ENCODE measurements at places on chromosomes 7 and 10. TPM values are rescaled to one million over a fixed set of nuclear protein-coding genes. Genes with fewer than 3 reads are reported as not detected.

The CTAGE8 gene
- total RNA-seq = not detected

The LDB3 gene
- total RNA-seq = 0.42 TPM

DNA sequence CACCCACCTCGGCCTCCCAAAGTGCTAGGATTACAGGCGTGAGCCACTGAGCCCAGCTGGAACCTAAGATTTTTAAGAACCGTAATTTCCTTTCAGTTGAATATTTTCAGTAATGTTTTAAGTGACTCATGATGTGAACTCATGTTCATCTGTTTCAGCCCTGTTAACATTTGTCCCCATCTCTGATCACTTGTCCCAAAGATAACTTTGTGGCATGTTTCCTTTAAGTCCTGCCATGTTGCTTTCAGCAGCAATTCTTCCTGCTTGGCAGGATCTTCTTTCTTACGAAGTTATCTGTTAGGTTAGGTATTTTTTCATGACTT lies 19.3 kb downstream of the ZRANB1 start:
- no peak overlapping the region for H3K27ac ChIP-seq
- H3K36me3 ChIP-seq = no peaks in the 10 kb centered on the region
- H3K27me3 ChIP-seq = no peaks in the 10 kb centered on the region
- no peak for DNase-seq
- H3K4me1 ChIP-seq = peaks cover 5% of the 10 kb centered on the region
- no peak overlapping the region for H3K4me3 ChIP-seq

The CLCN1 gene
- not detected for total RNA-seq

DNA sequence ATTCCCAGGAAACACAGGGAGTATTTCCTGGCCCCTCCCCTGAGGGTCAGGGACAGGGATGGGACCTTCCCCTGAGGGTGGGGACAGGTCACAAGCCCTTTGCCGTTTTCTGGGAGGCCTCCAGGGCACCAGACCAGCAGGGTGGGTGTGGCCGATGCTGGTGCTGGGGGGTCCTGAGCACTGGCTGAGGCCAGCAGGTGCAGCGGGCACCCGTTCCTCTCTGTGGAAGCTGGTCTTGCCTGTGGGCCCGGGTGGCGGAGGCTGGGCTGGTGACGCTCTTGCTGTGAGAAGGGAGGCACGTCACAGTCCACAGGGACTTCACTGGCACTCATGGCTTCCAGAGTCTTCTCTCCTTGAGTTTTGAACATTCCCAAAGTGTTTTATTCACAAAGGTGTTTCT lies 44.2 kb upstream of the CFAP46 start:
- H3K27ac ChIP-seq = no peak overlapping the region
- H3K27me3 ChIP-seq = no peaks in the 10 kb centered on the region
- no peaks in the 10 kb centered on the region for H3K36me3 ChIP-seq
- no peaks in the 10 kb centered on the region for H3K4me1 ChIP-seq
- H3K4me3 ChIP-seq = no peak overlapping the region
- no peak for DNase-seq

The ACTL6B gene
- total RNA-seq = not detected

Measured in liver (tissue), 10 donors.